ENCODE measurements at places on chromosomes 11 and 22. TPM values are rescaled to one million over a fixed set of nuclear protein-coding genes. Genes with fewer than 3 reads are reported as not detected.

Gene NXPE4
- not detected for total RNA-seq

GRCh38 chr11:44711787-44712608 lies 14.8 kb upstream of the TSPAN18 start:
- H3K4me3 ChIP-seq, result no peak overlapping the region
- DNase-seq, result no peak
- no peaks in the 10 kb centered on the region for H3K4me1 ChIP-seq
- H3K27ac ChIP-seq, result no peak overlapping the region
- H3K36me3 ChIP-seq, result no peaks in the 10 kb centered on the region
- peaks cover 8% of the 10 kb centered on the region for H3K27me3 ChIP-seq

DNA sequence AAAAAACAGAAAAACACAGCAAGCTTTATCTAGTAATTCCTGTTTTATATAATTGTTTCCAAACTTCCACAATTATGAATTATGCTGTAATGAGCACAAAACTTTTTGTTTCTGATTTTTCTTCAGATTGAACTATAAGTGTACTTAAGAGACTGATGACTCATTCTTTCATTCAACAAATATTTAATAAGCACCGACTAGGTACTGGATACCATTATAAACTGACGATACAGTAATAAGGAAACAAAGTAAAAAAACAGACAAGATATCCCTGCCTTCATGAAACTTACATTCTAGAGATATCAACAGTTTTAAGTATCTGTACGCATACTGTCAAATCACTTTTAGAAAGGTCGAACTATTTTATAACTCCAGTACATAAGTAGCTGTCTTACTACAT lies 78.6 kb downstream of the ME3 start:
- H3K4me3 ChIP-seq, result no peak overlapping the region
- H3K36me3 ChIP-seq, result no peaks in the 10 kb centered on the region
- H3K27me3 ChIP-seq, result no peaks in the 10 kb centered on the region
- H3K27ac ChIP-seq, result no peak overlapping the region
- peaks cover 13% of the 10 kb centered on the region for H3K4me1 ChIP-seq

- peak overlapping the region; percentile 96 for H3K4me3 ChIP-seq
- DNase-seq, result peak; percentile 98
- H3K27ac ChIP-seq, result peak overlapping the region; percentile 84
Observed at GRCh38 chr11:122179961-122180834, 64.2 kb upstream of the BLID start.

Gene OR52M1
- total RNA-seq, result not detected

DNA sequence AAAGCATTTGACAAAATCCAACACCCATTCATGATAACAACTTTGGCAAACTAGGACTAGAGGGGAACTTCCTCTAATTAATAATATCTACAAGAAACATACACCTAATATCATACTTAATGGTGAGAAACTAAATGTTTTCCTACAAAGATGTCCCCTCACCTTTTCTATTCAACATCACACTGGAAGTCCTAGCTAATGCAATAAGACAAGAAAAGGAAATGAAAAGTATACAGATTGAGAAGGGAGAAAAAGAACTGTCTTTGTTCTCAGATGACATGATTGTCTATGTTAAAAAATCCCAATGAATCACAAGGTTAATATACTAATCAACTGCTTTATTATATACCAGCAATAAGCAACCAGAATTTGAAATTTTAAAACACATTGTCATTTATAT lies 52.4 kb downstream of the C11orf65 start:
- H3K27me3 ChIP-seq, result no peaks in the 10 kb centered on the region
- DNase-seq, result no peak
- H3K4me3 ChIP-seq, result no peak overlapping the region
- no peak overlapping the region for H3K27ac ChIP-seq
- H3K36me3 ChIP-seq, result no peaks in the 10 kb centered on the region

Gene SAAL1
- 20.0 TPM for total RNA-seq

Gene UCP3
- 0.33 TPM for total RNA-seq

DNA sequence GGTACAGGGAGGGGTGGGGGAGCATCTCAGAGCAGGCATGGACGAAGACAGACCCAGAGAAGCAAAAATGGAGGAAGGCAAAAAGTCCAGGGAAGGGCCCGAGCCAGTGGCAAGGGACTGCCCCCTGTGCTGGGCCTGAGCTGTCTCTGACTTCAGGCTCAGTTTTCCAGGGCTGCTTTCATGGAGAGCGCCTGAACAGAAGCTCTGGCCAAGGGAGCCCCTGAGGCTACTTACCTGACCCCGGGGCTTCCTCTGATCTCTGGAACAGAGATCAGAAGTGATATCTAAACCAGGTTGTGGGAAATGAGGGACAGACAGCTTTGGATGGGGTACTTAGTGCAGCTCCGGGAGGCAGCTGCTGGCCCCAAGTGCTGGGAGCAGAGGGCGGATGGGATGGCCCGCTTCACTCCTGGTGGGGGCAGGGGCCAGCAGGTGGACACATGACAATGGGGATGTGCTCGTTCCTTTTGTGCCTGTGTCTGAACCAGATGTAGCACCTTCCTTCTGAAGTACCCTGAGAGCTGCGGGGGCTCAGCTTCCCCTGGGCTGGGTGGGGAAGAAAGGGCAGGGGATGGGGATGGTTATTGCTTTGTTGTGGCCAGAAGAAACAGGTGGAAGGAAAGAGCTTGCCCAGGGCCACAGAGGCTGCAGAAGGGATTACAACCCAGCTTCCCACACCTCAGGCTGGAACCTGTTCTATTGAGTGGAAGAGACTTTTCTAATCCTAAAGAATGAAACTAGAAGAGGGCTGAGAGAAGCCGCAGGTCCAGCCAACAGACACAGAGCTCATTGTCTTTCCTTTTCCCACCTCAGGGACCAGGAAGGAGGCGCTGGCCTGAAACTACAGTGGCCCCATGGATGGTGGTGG lies 5.7 kb downstream of the LRRC10B start:
- no peak overlapping the region for H3K4me3 ChIP-seq
- no peaks in the 10 kb centered on the region for H3K36me3 ChIP-seq
- no peak for DNase-seq
- H3K27ac ChIP-seq, result no peak overlapping the region

Gene ABCC8
- not detected for total RNA-seq

Gene SESN3
- 60.1 TPM for total RNA-seq

Gene CAPN5
- 12.3 TPM for total RNA-seq

DNA sequence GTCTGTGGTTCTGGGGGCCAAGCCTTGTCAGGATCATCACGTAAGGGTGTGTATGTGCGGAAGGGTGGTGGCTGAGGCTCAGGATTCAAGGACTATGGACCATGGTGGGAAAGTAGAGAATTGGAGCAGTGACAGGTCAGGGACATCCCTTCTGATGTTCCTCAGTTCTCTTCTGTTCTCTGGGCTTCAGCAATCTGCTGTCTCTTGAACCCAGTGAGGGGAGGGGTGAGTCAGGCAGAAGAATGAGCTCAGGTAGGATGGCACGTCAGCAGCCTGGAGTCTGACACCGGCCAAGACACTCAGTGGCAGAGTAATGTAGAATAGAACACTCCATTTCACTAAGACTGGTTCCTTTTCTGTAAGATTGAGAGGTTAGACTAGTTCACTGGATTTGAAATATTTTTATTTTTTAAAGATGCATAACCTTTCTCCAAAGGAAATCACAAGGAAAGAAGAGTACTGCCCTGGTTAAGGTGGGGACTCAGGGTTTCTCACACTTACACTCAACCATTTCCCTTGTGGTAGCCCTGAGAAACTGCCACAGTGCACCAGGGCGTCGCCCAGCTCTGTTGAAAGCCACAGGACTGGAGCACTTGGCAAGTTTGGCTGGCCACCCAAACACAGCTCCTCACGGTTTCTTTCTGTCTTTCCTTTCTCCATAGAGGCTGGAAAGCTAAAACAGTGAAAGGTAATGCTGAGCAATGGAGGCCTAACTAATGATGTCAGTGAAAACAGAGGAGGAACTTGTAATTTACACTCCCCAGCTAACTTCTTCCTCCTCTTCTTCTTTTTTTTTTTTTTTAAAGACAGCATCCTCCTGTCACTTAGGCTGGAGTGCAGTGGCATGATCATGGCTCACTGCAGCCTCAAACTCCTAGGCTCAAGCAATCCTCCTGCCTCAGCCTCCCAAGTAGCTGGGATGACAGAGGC lies 23.1 kb upstream of the MICAL2 start:
- H3K36me3 ChIP-seq, result no peaks in the 10 kb centered on the region
- H3K4me1 ChIP-seq, result peaks cover 46% of the 10 kb centered on the region
- no peaks in the 10 kb centered on the region for H3K27me3 ChIP-seq

Gene CREB3L1
- total RNA-seq, result 28.4 TPM

Gene NRIP3
- total RNA-seq, result 4.1 TPM

Gene CCDC90B
- 94.3 TPM for total RNA-seq

Gene BEST1
- total RNA-seq, result 7.7 TPM

Gene OR51B4
- 0.17 TPM for total RNA-seq

- DNase-seq, result no peak
- no peak overlapping the region for H3K4me3 ChIP-seq
- no peaks in the 10 kb centered on the region for H3K27me3 ChIP-seq
- H3K27ac ChIP-seq, result no peak overlapping the region
Observed at GRCh38 chr22:24564376-24565058, 8.7 kb downstream of the SNRPD3 start.

- H3K4me3 ChIP-seq, result no peak overlapping the region
- H3K27me3 ChIP-seq, result no peaks in the 10 kb centered on the region
Observed at GRCh38 chr11:78933350-78933749, 358.7 kb upstream of the NARS2 start.

GRCh38 chr22:42805998-42806830 lies 50.9 kb downstream of the ARFGAP3 start:
- DNase-seq, result peak; percentile 34
- H3K27ac ChIP-seq, result no peak overlapping the region
- H3K4me3 ChIP-seq, result no peak overlapping the region
- peaks cover 25% of the 10 kb centered on the region for H3K36me3 ChIP-seq

Gene FZD4
- 15.7 TPM for total RNA-seq

GRCh38 chr11:108466405-108466804 lies 924 bp downstream of the C11orf65 start:
- H3K36me3 ChIP-seq, result no peaks in the 10 kb centered on the region
- no peaks in the 10 kb centered on the region for H3K4me1 ChIP-seq
- peak overlapping the region; percentile 97 for H3K27ac ChIP-seq
- no peak for DNase-seq
- no peaks in the 10 kb centered on the region for H3K27me3 ChIP-seq

DNA sequence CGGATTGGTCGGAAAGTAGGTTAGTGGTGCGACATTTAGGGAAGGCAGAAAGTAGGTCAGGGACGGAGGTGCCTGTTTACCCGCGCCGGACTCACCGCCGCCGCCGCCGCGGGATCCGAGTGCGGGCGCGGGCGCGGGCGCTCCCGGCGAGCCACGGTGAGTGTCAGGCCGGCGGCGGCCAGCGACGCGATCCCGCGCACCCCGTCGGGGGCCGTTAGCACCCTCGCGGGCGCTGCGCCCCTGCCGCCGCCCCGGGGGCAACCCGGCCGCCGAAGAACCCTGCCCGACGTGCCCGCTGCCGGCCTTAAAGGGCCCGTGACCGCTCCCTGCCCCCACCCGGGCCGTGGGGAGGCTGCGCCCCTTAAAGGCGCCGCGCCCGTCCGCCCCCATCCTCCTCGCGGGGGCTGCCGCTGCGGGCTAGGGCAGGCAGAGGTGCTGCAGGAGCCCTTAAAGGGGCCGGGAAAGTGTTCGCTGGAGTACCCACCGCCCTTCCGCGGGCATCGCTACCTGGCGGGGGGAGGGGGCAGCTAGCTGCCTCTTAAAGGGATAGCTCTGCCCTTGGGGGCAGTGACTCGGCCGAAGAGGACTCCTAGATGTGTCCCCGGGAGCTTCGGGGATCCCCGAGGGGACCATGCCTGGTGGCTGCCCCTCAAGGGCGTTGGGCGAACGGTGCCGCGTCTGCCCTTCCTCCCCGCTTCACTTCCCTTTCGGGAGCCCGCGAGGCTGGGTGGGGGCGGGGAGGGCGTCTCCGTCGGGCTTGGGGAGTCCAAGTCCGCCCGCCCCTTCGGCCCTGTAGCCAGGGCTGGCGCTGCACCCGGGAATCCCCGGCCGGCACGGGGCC lies at the start of gene BMAL1:
Gene BMAL1 (plus strand): TSS at position 23 of the 841 bp plus-strand sequence. CDS start 76,519 bp downstream, outside the sequence.
- no peaks in the 10 kb centered on the region for H3K36me3 ChIP-seq
- no peaks in the 10 kb centered on the region for H3K27me3 ChIP-seq
- peak within 1 kb of the TSS; percentile 52 for H3K27ac ChIP-seq
- H3K4me3 ChIP-seq, result peak within 1 kb of the TSS; percentile 89

Gene SNX32
- 2.3 TPM for total RNA-seq

DNA sequence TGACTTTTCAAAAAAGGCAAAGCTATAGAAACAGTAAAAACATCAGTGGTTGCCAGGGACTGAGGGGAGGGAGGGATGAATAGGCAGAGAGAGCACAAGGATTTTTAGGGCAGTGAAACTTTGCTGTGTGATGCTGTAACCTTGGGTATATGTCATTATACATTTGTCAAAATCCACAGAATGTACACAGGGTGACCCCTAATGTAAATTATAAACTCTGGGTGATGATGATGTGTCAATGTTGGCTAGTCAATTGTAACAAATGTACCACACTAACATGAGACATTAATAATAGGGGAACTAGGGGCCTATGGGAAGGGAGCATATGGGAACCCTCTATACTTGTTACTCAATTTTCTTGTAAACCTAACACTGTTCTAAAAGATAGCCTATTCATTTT lies 24.8 kb downstream of the RIBC2 start:
- no peak overlapping the region for H3K4me3 ChIP-seq
- no peaks in the 10 kb centered on the region for H3K36me3 ChIP-seq
- peaks cover 3% of the 10 kb centered on the region for H3K4me1 ChIP-seq
- no peak for DNase-seq
- no peak overlapping the region for H3K27ac ChIP-seq

Gene TRAF6
- total RNA-seq, result 5.6 TPM

- H3K4me3 ChIP-seq, result no peak overlapping the region
- no peaks in the 10 kb centered on the region for H3K27me3 ChIP-seq
- DNase-seq, result no peak
- no peaks in the 10 kb centered on the region for H3K36me3 ChIP-seq
Observed at GRCh38 chr11:120818097-120818496, 205.8 kb upstream of the TBCEL start.

GRCh38 chr11:77402218-77402556 lies 71.7 kb downstream of the PAK1 start:
- H3K4me1 ChIP-seq, result peaks cover under 1% of the 10 kb centered on the region
- no peak overlapping the region for H3K4me3 ChIP-seq
- no peaks in the 10 kb centered on the region for H3K27me3 ChIP-seq
- no peak overlapping the region for H3K27ac ChIP-seq
- no peaks in the 10 kb centered on the region for H3K36me3 ChIP-seq
- DNase-seq, result no peak

DNA sequence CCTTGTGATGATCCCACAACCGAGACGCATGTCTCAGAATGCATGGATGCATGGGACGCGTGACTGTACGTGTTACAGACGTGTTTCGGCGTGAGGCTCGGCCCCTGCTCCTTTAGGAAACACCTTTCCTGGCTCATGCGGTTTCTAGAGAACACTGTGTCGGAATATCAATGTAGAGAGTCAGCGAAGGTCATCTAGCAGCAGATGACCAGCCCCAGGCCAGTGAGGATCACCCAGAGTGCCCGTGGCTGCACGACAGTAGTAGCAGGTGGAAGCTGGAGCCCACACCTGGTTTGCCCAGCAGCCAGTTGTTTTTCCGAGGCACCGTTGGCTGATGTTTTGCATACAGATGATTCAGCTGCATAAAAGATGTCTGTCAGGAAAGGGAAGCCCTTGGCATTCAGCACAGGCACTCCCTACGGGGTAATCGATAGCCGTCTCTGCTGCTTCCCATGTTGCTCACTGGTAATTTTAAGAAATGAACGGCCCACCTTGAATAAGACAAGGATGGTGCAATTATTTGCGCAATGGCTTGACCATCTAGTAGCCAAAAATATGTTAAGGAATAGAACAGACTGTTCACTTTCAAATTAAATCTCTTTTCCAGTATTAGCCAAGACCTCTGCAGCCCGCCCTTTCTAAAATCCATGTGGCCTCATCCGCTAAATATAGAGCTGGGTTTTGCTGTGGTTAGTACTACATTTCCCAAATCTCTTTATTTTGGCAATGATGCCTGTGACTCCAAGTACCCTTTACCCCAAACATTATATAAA lies 1.1 kb upstream of the CLTCL1 start:
- H3K36me3 ChIP-seq, result no peaks in the 10 kb centered on the region
- H3K4me1 ChIP-seq, result peaks cover 13% of the 10 kb centered on the region
- peak overlapping the region; percentile 70 for H3K4me3 ChIP-seq
- no peaks in the 10 kb centered on the region for H3K27me3 ChIP-seq
- no peak overlapping the region for H3K27ac ChIP-seq

Data from fibroblast of lung (primary cell).